ENCODE measurements at places on chromosomes 16 and 17.
A peak's percentile ranks its signal among the peaks of the same experiment; 100 is the strongest.

GRCh38 chr17:31907342-31907962 is 5.9 kb upstream of the UTP6 start:
- DNase-seq = no peak

DNA sequence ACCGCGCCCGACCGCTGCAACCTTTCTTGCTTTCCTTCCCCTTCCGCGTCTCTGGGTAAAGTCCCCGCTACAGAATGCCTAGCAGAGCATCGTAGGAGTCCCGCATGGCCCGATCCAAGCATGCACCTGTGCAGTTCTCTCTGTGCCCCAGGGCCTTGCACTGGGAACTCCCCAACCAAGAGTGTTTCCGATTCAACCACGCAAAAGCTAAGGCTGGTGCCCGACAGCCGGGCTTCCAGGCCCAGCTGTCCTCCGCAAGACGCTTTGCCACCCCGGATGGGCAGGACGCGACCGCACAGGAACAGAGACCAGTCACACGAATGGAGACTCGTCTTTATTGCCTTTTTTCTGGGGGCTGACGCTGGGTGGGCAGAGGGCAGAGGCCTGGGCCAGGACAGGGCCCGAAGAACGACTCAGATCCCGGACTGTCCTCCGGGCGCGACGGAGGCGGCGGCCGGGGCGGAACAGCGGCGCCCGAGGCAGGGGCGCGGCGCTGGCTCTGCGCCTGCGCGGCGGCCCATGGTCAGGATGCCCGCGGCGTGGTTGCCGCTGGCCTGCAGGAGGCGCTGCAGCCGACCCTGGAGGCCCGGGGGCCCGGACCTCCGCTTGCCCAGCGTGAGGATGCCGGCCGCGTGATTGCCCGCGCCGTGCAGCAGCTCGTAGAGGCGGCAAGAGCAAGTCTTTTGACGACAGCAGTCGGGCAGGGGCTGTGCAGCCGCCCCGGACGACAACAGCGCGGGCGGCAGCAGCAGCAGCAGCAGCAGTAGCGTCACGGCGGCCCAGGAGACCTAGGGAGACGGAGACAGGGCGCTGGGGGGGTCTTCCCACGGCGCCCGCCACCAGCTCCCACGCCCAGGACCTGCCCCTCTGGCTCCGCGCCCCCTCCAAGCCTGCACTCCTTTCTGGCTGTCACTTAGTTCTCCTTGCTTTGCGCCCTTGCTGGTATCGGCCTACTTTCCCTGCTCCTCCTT is 1.2 kb downstream of the HCRT start:
- peak; percentile 64 for DNase-seq

GRCh38 chr16:57377080-57377841 is 5.0 kb downstream of the CX3CL1 start:
- DNase-seq = no peak

GRCh38 chr17:74394275-74394950 is 27.1 kb downstream of the GPR142 start:
- DNase-seq = no peak

DNA sequence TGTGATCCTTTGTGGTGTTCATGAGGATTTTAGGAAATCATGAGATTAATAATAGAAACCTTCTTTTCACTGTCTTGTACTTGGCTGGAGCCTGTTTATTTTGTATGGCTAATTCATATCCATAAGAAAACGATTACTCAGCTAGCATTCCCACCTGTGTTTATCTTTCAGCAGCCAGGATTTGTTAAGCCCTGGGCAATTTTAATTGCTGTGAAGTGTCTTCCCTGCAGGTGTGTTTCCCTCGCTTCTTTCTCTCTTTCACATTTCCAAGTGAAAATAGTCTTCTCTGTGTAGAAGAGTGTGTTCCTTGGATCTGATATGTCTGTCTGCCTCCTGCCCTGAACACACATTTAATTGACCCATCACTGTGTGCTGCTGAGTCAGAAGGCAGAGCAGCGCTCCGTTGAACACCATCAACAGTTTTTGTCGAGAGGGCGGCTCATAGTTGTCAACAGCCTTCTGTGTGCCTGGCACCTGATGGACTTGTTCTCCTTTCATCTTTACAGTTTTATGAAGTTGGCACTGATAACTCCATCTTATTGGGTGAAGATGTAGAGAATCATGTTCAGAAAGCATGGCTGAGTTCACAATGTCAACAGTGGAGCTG is 83.2 kb downstream of the SPECC1 start:
- DNase-seq = no peak
